ENCODE measurements at places on chromosomes 3 and 15.

- no peak for DNase-seq
These were observed 185.9 kb upstream of the NSMCE3 start for GRCh38 chr15:29455530-29455929.

- DNase-seq, result no peak
These were observed 247.5 kb downstream of the CDIN1 start for GRCh38 chr15:36826948-36827347.

DNA sequence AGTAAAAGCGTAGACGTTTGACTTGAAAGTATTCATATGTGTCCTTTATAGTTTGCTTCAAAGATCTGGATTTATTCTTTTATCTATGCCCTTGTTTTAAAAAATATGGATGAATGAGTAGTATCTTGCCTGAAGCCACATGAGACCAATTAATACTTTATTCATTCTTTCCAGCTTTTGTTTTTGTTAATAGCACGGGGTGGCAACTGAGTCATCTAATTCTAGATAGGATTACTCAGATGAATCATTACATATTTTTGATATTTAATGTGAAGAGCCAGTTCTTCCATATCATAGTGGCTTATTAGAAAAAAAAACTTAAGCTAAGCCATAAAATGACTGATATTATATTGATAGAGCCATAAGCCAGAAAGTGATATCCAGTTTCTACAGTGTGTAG is 121.9 kb downstream of the BBX start:
- DNase-seq, result no peak

- DNase-seq, result no peak
These were observed 34.2 kb downstream of the ATP2B2 start for GRCh38 chr3:10471054-10471688.

- no peak for DNase-seq
These were observed 284.6 kb upstream of the C2CD4B start for GRCh38 chr15:62449638-62450037.

- DNase-seq, result no peak
These were observed 5.7 kb upstream of the FOXB1 start for GRCh38 chr15:59998305-59998949.

DNA sequence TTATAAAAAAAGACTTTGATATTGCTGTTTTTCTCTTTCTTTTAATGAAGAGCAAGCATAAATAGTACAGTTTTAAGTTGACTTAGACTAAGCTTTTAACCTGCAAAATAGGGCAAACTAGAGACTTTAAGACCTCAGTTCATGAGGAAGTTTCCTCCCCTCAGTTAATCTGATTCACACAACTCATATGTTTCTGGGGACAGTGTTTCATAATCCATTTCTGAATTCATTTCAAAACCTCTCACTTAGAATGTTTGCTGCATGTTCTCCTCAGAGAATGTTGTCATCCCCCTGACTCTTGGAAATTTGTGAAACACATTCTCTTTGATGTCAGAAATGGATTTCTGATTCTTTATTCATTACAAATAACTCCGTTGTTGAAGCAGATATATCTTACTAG is 79.3 kb upstream of the SKOR1 start:
- DNase-seq, result no peak

GRCh38 chr3:27666708-27667107 is 55.4 kb downstream of the EOMES start:
- DNase-seq, result no peak

GRCh38 chr3:39502838-39503145 is 35.3 kb downstream of the MOBP start:
- no peak for DNase-seq

GRCh38 chr3:139430493-139430892 is 41.0 kb upstream of the COPB2 start:
- no peak for DNase-seq

DNA sequence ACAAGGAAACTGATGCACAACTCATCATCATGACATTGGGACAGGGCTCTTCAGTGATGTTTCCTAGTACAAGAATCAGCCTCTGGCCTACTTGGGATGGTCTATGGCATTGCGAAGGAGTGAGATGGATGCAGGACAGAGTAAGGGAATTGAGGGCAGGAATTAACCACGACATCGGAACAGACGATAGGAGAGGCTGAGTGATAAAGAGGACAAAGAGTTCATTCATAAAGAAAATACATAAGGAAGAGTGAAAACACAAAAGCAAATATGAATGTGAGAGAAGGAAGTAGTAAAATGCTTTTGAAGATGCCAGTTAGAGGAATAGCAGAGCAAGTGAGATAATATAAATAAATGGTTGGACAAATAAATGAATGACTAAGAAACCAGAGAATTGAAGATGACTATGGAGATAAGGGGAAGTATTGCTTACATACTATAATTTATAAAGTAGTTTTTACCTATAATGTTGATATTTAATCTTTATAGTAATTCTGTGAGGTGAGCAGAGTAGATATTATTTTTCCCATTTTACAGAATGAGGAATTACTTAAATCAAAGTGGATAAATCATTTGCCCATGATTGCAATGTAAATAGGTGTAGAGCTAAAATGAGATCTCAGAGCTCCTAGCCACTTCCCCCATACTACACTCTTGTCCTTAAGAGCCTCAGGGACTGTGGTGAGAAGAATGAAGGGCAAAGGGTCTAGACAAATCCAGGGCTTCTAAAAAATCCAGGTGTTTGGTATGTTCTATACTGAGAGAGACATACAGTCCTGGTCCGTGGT is 203.3 kb downstream of the DTWD1 start:
- DNase-seq, result no peak

DNA sequence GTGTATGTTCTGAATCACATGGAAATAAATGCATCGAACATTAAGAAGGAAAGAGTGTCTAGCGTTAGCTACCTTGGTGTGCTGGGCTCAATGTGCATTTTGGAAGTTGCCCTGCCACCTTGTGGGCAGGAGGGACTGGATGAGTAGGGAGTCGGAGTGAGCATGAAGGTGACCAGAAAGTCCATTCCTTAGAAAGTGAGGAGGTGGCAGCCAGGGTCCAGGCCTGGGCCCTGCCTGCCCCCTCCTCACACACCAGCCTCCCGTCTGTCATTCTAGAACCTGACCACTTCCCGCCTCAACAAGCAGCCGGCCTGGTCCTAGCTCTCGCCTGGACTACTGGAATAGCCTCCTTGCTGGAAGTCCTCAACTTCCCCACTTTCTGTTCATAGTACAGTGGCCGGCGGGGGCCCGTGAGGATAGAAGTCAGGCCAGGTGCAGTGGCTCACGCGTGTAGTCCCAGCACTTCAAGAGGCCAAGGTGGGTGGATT is 10.2 kb upstream of the GATA2 start:
- DNase-seq, result no peak

DNA sequence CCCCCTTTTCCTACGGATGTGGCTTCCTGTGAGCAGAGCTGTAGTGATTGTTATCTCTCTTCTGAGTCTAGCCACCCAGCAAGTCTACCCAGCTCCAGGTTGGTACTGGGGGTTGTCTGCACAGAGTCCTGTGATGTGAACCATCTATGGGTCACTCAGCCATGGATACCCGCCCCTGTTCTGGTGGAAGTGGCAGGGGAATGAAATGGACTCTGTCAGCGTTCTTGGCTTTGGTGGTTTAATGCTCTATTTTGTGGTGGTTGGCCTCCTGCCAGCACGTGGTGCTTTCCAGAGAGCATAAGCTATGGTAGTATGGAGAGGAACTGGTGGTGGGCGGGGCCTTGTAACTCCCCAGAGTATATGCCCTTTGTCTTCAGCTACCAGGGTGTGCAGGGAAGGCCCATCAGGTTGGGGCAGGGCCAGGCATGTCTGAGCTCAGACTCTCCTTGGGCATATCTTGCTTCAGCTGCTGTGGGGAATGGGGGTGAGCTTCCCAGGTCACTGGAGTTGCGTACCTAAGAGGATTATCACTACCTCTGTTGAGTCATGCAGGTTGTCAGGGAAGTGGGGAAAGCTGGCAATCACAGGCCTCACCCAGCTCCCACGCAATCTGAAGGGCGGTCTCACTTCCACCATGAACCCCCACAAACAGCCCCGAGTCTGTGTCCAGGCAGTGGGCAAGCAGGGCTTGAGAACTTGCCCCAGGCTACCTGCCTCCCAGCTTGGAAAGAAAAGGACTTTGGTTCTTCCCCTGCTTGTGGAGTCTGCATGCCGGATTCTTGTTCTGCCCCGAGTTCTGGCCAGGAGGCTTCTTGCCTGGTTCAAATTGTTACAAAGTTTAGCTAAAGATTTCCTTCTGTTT is 9.0 kb upstream of the ADGRG7 start:
- DNase-seq, result no peak

DNA sequence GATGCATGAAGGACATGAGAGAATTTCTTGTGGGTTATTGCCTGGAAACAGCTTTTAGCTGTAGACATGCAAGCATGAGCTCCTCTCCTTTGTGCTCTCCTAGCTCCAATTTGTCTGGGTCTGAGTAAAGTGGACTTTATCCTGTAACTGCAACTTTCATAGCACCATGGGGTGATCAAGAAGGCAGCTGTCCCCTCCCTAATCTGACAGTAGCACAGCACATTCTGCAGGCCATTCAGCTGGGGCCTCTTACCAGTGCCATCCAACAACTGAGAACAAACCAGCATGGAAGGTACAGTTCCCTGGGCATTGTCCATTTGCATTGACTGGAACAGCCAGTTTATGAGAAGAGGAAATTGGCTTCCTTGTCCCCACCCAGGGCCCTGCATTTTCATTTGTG is 7.7 kb upstream of the RAB27A start:
- no peak for DNase-seq

GRCh38 chr15:57333487-57333886 is 42.8 kb upstream of the CGNL1 start:
- DNase-seq, result no peak

DNA sequence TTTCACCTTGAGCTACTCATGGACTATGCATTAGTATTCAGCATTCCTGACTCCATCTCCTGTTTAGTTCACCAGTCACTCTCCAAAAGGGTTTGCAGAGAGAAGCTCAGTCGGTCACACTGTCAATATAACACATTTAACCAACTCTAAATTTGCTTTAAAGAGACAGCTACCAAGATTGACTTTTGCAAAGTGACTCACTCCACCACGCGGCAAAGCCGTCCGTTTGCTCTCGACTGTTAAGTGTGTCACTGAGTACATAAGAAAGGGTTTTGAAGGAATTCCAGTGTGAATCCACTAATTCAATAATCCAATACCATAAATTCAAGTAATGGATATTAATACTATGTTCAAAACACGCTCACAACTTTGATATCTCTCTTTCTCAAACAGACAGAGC is 1006.7 kb upstream of the NR2F2 start:
- no peak for DNase-seq

DNA sequence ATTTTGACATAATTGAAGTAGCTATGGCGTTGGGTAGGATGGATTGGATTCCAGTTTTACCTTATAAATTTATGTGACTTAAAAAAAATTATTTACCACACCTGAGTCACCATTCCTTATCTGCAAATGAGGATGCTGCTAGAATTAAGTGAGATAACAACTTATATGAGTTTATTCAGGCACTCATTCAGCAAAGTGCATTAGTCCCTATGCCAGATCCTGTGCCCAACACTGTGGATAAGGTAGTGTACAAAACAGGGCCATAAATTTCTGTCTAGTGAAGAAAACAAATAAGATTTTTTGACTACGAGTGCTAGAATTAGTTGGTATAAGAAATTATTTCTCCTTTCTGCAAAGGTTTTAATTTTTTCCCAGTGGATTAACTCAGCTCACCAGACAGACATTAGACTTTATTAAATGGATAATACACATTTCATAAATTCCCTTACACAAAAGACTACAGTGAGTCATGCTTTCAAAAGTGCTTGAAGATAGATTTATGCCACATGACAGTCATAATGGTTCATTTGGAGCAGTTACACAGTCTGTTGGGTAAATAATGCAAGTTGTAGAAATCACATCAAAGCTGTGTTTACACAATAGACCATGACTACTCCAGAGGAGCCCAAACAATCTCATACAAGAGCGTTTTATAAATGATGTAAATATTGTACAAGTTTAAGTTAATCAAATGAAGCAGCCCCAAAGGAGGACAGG is 129.9 kb upstream of the TGFBR2 start:
- no peak for DNase-seq

DNA sequence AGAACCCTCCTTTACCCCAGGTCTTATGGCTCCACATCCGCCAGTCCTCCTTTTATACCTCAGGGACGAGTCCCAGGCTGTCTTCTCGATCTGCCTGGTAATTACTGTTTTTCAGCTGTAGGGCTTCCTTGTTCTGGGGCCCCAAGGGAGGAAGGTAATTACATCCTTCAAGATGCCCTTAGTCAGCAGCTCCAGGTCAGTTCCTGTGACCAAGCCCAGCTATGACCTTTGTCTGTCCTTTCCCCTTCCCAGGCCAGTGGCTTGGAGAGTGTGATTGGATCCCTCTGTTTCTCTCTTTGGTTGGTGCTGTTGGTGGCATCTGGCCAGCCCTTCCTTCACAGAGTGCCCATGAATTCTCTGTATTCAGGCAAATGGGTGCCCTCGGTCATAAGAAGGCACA is 92.6 kb downstream of the AAGAB start:
- no peak for DNase-seq

DNA sequence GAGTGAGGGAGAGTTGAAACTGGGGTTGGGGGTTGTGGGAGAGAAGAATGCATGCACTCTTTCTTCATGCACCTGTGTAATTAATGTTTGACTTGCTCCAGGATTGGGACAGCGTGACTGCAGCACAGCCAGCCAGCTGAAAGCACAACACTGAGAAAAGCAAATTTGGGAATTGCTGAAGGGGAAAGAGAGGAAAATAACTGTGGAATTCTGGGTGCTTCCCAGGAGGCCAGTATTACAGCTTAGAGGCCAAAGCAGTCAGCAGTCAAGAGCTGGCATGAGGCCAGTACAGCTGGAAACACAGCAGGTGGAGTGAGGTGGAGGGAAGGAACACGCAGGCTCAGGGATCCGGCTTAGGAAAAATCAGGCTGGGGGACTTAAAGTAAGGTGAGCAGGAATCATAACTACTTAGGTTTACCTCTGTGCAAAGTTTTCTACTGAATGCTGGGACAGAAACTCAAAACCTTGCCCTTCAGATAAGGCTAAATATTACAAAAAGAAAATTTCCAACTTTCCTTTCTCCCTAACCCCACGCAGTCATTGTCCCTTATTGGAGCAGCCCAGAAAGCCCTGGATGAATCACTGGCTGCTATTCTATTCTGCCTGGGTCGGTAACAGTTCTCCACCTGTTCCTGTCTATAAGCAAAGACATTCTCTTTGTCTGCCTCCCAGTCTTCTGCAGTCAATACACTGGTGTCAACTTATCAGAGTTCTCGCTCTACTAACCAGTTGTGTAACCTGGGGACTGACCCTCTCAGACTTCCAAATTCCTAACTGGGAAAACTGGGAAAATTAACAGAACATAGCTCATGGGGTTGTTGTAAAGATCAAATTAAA is 167.2 kb downstream of the MAGI1 start:
- no peak for DNase-seq

GRCh38 chr15:67548236-67548852 is 5.8 kb downstream of the MAP2K5 start:
- DNase-seq, result no peak

- no peak for DNase-seq
These were observed 18.3 kb downstream of the ANKRD63 start for GRCh38 chr15:40264321-40265153.

GRCh38 chr3:177822681-177823096 is 625.4 kb upstream of the TBL1XR1 start:
- no peak for DNase-seq

All from stimulated activated CD8-positive, alpha-beta memory T cell treated with anti-CD3 and anti-CD28 coated beads, Interleukin-15, amount 100 ng/mL, for 1 hour (primary cell).